ENCODE measurements at places on chromosomes 1 and 21.

GRCh38 chr1:229699613-229700267 lies 73.7 kb downstream of the URB2 start:
- no peak for DNase-seq

DNA sequence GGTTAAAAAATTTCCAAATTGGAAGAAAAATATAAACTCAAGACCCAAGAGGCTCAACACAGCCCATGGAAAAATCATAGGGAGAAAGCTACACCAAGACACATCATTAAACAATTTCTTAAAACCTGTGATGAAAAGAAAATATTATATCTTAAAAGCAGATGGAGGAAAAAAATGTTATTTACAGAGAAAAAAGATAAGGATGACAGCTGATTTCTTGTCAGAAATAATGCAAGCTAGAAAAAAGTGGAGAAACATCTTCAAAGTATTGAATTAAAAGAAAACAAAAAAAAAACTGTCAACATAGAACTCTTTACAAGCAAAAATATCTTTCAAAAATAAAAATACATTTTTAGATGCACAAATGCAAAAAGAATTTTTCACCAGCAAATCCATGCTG lies 930.5 kb downstream of the ADGRL2 start:
- no peak for DNase-seq

GRCh38 chr1:94714552-94714951 lies 105.6 kb upstream of the SLC44A3 start:
- DNase-seq = no peak

DNA sequence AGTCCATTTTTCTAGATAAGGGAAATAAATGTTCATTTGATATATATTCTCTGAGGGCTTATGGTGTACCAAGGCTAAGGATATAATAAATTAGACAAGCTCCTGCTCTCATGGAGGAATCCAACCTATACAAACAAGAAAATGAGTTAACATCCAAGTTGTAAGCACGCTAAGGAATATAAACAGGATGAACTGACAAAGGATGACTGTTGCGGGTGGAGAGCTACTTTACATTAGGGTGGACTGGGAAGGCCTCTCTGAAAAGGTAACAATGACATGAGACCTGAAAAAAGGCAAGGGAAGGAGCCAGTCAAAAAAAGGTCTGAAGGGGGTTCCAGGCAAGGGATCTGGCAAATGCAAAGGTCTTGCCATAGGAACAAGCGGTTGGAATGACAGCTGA lies 3.1 kb downstream of the BCAR3 start:
- no peak for DNase-seq

- DNase-seq = no peak
Measured at GRCh38 chr1:180456191-180456590, 46.2 kb downstream of the ACBD6 start.

DNA sequence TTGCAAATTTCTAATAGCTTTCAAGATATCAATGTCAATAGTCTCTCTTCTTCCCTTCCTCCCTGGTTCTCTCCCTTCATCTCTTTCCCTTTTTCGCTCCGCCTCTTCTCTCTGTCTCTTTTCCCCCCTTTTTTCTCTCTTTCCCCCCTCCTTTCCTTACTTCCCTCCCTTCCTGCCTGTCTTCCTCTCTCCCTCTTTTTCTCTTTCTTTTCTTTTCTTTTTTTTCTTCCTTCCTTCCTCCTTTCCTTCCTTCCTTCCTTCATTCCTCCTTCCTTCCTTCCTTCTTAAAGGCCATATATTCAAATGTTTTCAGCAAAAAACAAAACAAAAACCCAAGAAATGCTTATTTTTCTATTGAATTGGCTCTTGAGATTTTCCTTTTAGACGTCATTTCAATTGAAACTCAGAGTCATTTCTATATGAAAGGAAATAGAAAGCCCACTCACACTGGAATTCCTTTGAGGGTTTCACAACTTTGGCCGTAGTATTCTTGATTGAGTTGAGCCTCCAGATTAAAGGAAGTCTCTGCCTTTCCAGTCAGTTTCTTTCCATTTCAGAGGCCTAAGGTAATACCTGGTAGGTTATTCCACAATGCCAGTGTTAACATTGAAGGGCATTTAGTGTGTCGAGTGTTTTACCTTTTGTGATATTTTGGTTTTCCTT lies 551.5 kb downstream of the LMO4 start:
- no peak for DNase-seq

- no peak for DNase-seq
Measured at GRCh38 chr21:25501462-25501861, 105.8 kb downstream of the MRPL39 start.

GRCh38 chr1:13523780-13524477 lies 10.1 kb upstream of the LRRC38 start:
- DNase-seq = no peak

DNA sequence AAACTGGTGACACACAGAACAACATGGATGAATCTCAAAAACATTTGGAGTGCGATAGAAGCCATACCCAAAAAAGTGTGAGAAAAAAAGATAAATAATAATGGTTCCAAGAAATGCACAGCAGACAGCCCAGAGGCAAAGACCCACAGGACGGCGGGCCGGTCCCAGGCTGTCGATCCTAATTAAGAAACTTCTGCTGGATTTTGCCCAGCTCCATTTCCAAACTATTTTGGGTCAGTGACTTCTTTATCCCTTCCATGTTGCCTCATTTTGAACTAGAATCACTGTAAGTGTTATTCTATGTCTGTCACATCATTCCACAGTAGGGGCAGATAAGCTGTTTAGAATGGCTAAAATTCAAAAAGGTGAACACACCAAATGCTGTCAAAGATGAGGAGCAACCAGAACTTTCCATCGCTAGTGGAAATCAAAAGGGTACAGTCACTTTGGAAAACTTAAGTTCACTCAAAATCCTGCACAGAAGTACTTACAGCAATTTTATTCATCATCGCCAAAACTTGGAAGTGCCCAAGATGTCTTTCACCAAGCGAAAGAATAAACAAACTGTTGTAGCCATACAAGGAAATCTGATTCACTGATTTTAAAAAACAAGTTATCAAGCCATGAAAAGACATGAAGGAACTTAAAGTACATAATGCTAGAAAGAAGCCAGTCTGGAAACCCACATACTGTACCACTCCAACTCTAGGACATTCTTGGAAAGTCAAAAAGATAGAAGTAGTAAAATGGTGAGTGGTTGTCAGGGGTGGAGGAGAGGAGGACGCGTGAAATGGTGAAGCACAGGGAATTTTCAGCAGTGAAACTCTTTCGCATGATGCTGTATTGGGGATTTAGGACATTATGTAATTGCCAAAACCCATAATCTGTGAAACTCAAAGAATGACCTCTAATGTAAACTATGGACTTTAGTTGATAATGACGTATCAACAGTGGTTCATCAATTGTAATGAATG lies 7.5 kb downstream of the NBPF1 start:
- no peak for DNase-seq

GRCh38 chr1:156896490-156897033 lies 3.0 kb downstream of the PEAR1 start:
- DNase-seq = no peak

GRCh38 chr1:174660476-174660875 lies 212.7 kb downstream of the GPR52 start:
- DNase-seq = no peak
